Activated T-cell treated with anti-CD3 and anti-CD28 coated beads, Interleukin-2, amount 50 U/mL, for 1 hour (primary cell): ENCODE measurements at places on chromosomes 3 and 15.
A peak's percentile ranks its signal among the peaks of the same experiment; 100 is the strongest.

DNA sequence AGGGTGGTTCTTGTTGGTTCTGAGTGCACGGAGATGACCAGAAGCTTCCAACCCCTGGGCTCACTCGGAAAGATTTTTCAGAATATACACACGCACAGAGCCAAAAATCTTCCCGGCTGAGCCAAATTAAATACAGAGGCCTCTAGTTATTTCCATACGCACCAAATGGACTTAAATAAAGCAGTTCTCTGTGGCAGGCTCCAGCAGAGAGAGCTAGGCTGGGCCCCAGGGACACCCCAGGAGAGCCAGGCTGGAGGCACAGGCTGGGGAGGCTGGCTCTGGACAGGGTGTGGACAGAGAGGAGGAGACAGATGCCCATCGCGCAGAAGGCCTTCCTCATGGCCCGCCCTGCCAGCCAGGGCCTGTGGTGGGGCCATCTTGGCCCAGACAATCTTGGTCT, 115.9 kb downstream of the IQSEC1 start:
- DNase-seq = no peak

GRCh38 chr15:65400760-65401610, 21.8 kb downstream of the IGDCC4 start:
- peak; percentile 54 for DNase-seq

DNA sequence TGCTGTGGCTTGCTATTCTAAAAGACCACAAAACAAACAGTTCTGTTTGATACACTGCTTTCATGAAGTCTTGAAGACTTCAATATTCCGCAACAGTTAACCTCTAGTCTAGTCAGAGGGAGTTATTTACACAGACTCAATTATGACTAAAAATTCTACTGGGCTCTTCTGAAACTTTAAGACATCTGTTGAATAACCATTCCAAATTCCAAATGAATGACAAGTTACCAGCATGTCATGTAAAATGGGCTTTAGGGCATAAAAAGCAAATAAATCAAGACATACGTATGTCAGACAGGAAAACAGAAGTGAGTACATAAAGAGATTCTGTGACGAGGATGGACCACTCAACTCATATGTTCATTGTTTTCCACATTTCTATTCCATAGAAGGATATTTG, 93.9 kb downstream of the PLOD2 start:
- DNase-seq = no peak

DNA sequence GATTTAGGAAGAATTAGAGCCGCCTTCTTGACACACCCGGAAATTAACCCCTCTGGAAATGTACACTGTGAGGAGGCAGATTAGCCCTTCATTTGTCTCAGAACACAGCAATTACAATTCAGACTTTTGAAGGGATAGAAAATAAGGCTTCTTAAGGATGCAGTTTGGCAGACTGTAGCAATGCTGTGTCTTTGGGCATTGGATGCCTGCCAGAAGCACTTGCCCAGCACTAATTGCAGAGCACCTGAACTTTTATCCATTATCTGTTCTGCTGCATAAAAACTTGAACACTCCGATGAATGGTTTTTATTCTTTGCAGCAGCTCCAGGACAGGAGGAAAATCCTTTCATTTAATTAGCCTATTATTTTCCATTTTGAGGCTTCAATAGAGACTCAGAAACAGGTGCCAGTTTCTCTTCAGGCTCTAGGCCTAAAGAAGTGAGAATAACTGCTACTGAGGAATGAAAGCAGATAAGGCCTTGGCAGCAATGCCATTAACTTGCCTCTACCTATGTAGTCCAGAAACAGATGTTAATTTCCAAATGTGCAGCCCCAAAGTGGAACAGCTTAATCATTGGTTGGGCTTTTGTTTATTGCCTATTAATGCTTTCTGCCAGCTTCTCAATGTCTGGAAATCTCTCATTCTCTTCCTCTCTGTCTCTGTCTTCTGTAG, 418.5 kb downstream of the NSUN3 start:
- DNase-seq = no peak

DNA sequence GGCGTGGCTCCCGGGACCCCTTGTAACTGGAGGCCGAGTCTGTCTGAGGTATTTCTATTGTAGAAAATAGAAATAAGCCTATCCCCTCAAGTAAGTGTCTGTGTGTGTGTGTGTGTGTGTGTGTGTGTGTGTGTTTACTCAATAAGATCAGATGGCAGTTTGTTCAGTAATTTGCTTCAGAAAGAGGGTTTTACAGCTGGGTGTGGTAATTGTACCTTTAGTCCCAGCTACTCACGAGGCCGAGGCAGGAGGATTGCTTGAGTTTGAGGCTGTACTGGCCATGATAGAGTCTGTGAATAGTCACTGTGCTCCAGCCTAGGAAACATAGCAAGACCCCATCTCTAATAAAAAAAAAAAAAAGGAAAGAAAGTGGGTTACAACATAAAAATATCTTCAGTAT, 8.7 kb downstream of the SPINT1 start:
- DNase-seq = no peak

- DNase-seq = no peak
Observed at GRCh38 chr3:17500618-17501017, 241.8 kb downstream of the TBC1D5 start.

GRCh38 chr15:53586799-53587198, 172.7 kb downstream of the WDR72 start:
- no peak for DNase-seq
